Right ventricle myocardium inferior (tissue), 1 donor: ENCODE measurements at places on chromosomes 2 and 18. TPM values are rescaled to one million over a fixed set of nuclear protein-coding genes. Genes with fewer than 3 reads are reported as not detected.

The TWIST2 gene
- total RNA-seq: 2.6 TPM

The UGT1A8 gene
- not detected for total RNA-seq

The ABCG5 gene
- total RNA-seq: not detected

The MAL gene
- 8.7 TPM for total RNA-seq

The COL4A4 gene
- 13.6 TPM for total RNA-seq

The LANCL1 gene
- total RNA-seq: 53.5 TPM

The TUBA3E gene
- total RNA-seq: 80.0 TPM

The TCF7L1 gene
- 9.3 TPM for total RNA-seq

The SLC5A7 gene
- total RNA-seq: 0.11 TPM

The METAP1D gene
- total RNA-seq: 6.7 TPM

The IL1RN gene
- total RNA-seq: 0.89 TPM

DNA sequence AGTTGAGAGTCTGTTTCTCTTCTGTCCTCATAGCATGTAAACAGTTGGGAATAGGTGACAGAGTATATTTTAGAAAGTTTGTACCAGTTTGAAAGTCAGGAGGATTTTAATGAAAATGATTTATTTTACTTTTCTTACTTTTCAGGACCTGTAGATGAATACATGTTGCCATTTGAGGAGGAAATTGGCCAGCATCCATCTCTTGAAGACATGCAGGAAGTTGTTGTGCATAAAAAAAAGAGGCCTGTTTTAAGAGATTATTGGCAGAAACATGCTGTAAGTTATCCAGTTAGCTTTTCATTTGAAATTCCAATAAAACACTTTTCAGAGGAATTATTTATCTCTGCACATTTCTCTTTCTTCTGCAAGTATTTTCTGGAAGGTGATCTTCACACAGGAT is 81.1 kb downstream of the ACVR2A start:
- no peak for DNase-seq

DNA sequence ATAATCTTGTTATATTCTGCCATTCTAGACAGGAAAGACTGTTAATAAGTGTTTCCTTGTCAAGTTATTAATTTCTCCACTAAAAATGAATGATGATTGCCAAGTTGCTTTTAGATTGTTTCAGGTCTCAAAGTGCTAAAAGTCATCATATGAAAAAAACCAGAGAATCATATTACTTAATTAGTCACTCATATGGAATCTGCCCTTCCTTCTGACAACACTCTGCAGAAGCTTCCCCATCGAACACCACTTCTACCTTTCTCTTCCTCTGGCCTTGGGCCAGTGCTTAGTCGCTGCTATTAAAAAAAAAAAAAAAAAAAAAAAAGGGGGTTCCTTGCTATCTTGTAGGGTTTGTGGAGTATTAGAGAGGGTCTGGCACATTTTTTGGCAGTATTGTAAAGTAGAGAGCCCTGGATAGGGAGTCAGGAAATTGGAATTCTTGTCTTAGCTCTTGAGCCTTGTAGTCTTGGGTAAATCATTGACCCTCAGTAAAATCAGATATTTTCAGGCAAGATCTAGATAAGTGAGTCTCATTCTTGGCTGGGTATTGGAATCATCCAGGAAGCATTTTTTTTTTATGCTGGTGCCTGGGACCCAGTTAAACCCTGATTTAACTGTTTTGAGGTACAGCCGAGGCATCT is 141.7 kb upstream of the CCDC68 start:
- no peak for DNase-seq

DNA sequence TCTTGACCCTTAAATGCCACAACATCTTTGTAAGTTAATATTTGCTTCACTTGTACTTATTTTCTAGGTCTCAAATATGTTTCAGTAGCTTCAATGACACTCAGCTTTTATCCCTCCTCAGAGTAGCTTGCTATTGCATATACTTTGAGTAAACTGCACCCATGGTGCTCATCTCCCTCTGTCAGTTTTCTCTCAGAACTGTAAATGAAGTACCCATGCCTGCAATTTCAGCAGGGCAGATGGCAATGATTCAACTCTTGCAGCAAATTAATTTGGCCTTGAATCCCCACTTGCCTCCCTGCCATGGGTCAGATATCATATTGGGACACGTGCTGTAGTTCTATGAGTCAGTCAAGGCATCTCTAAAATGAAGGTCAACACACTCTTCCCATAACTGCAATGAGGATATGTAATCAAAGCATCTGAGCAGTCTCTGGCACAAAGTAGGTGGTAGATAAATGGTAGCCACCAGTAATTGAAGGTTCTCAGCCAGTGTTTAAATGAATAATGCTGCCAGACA is 225.8 kb downstream of the PIEZO2 start:
- DNase-seq: no peak

DNA sequence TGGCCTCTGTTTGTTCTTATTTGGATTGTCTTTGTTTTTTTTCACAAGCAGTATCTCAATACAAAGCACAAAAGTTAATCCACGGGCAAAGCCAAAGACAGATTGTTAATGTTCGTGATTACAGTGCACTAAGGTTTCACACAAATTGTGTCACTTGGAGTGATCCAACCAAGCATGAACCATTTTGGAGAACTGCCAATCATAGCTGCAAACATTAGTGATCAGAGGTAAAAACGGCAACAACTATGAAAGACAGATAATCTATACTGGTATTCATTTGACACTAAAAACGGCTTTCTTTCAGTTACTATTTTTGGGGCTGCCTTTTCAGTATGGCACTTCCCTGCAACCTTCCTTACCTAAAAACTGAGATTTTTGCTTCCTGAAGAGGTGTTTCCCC is 213.1 kb upstream of the GULP1 start:
- no peak for DNase-seq

DNA sequence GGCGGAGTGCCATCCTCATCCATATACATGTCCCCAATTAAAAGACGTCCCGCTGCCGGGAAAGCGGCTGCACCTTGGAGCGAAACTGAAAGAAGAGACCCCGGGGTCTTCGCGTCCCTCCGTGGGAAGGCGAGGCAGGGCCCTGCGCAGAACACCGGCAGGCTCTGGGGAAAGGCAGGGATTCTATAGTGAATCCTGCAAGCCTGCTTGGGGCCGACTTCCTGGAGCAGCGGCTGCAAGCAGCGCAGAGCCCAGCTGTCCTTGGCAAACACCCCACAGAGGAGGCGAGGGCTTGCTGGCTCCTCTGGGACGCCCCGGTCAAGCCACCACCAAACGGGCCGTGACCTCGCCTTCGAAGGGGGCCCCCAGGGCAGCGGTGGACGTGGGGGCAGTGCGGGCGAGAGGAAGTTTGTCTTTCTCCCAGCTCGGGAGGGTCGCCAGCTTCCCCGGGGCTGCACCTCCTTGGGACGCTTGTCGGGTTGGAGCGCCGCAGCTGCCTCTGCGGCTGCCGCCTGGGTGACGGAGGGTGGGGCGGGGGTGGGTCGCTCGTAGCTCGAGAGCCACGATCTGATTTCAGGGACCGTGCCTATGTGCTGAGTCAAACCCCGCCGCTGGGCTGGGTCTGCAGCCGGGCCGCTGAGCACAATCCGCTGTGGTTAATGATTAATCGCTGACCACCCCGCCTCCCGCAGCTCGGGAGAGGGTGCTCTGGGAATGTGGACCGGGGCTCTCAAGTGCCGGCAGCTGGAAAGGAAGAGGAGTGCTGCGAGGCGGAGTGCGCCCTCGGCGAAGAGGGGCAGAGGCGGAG is 486 bp upstream of the GPR39 start:
- peak; percentile 80 for DNase-seq

- no peak for DNase-seq
Observed at GRCh38 chr18:11754979-11755378, 65.9 kb downstream of the GNAL start.

- DNase-seq: no peak
Observed at GRCh38 chr2:12761104-12761503, 44.4 kb downstream of the TRIB2 start.

- DNase-seq: no peak
Observed at GRCh38 chr2:10947446-10948187, 35.9 kb downstream of the KCNF1 start.

DNA sequence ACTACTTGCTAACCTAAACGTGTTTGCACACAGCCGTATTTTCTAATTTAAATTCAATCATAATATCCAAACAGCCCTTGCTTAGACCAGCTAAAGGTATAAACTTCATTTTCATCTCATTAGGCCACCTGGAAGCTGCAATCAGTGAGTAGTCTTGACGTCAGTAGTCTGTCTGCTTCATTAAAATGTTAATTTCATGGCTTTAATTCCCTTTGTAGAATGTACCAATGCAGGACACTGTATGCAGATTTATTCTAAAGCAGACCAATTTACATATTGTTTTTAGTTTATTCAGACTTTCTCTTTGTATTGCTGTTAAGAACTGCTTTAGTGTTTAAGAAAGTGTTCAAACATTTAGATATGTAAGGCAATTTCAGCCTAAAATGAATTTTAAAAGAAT is 158.2 kb downstream of the LCLAT1 start:
- no peak for DNase-seq

DNA sequence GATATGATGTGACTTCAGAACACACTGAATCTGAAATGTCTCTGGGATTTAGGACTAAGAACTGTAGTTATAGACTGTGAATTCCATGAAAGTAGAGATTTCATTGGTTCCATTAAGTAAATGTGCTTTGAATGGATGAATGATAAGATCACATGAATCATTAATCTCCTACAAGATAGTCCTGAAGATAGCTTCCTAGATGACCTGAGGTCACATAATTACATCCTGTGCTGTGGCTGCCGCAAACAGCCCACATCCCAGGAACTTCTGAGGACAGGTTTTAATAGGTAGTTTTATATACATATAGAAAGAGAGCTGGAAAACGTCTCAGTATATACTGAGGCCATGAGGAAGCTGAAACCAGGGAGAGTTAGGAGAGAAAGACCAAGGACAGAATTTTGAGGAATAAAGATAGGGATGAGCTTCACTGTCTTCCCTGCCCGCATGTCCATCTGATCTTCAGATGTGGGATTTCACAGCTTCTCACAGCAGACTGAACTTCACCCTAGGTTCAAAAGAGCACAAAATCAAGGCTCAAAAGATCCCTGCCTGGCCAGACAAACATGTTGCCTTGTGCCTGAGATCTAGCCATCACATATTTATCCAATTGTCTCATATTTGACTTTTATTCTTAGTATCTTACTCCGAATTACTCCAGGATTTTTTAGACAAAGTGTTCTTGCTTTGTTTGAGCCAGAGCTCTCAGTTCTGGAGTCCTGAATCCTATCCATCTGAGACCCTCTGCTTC is 188.2 kb downstream of the IRS1 start:
- DNase-seq: no peak

- no peak for DNase-seq
Observed at GRCh38 chr18:34647251-34647650, 62.8 kb upstream of the DTNA start.

GRCh38 chr18:3263132-3263700 is 1.3 kb downstream of the MYL12B start:
- no peak for DNase-seq

DNA sequence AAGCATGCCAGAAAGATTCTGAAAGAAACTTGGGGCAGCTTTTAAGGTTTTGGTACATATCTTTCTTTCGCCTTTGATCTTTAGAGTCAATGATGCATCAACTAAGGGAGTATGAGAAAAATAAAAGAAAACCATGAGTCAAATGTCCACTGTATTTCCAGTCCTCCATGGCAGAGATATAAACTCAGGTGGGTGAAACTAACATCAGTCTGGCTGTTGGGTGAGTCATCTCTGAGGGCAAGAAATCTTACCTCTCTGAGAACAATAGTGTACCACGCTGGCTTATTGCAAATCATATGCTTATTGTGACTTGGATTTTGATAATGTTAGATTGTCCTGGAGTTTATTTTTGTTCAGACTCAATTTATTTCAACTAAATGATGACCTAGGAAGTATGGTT is 521.0 kb downstream of the PLCL1 start:
- no peak for DNase-seq

GRCh38 chr2:203787979-203788378 is 79.6 kb upstream of the CTLA4 start:
- DNase-seq: no peak

GRCh38 chr18:9993521-9994025 is 79.8 kb downstream of the VAPA start:
- no peak for DNase-seq

DNA sequence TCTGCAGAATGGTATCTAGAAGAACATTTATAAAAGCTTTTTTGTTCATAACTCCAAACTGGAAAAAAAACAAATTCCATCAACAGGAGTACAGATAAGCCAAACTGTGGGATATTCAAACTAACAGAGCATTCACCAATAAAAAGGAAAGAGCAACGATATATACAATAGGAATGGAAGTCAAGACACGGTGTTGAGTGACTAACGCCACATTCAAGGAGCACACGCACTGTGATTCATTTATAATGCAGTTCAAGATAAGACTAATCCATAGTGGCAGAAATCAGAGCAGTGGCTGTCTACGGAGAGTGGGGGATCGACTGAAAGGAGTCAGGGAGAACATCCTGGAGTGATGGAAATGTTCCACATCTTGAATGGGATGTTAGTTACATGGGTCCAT is 70.7 kb downstream of the CABYR start:
- no peak for DNase-seq

DNA sequence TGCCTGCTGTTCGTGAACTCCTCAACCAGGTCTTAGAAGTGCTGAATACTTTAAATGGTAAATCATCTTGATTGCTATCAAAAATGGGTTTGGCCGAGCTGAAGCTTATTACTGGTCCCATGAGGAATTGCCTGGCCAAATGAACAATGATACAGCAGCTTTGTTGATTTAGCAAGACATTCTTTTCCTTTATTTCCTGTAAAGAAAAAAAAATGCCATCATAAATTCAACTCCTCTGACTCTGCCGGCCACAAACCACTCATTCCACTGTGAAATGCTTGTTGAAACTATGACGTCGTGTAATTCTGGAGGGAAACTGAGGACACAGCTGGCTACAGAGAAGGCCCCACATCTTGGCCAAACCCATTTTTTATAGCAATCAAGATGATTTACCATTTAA is 74.2 kb upstream of the ID2 start:
- no peak for DNase-seq

GRCh38 chr2:237290261-237290660 is 123.7 kb downstream of the COL6A3 start:
- DNase-seq: peak; percentile 93

- DNase-seq: no peak
Observed at GRCh38 chr2:3302751-3303582, 74.7 kb downstream of the EIPR1 start.

DNA sequence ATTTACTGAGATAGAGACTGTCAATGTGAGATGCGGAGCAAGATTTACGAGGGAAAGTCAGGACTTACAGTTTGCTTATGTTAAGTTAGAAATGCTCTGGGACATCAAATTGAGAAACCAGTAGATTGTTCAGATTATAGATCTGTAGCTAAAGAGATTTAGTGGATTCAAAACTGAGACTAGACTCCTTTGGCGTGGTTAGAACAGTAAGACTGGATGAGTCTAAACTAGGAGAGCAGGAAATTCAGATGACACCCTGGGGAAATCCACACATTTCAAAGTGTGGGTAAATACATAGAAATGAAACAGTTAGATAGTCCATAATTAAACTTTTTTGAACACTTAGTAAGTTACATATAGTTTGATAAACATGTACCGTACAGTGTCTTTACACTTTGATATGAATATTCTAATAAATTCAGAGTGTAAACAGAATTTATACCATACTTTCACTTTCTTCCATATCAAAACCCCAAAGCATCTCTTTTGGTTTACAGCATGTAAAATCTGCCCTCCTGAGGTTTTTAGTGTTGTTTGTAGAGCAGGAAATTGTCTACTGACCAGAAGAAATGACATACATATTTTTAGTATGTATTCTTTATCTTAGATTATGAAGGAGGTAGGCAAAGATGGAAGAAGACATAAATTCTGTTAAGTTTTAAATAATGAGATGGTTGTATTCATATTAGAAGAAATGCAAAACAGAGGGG is 231.5 kb downstream of the NYAP2 start:
- no peak for DNase-seq

GRCh38 chr2:86420913-86421312 is 20.3 kb upstream of the KDM3A start:
- DNase-seq: no peak

- DNase-seq: no peak
Observed at GRCh38 chr18:12030670-12031069, 49.4 kb downstream of the IMPA2 start.
